ENCODE measurements at places on chromosomes 2 and 18.

- DNase-seq: no peak
These were observed 102.1 kb upstream of the SPHKAP start for GRCh38 chr2:228283491-228284171.

- no peak for DNase-seq
These were observed 76.0 kb downstream of the EMX1 start for GRCh38 chr2:72993147-72993932.

- no peak for DNase-seq
These were observed 311.3 kb downstream of the CELF4 start for GRCh38 chr18:37254236-37254754.

DNA sequence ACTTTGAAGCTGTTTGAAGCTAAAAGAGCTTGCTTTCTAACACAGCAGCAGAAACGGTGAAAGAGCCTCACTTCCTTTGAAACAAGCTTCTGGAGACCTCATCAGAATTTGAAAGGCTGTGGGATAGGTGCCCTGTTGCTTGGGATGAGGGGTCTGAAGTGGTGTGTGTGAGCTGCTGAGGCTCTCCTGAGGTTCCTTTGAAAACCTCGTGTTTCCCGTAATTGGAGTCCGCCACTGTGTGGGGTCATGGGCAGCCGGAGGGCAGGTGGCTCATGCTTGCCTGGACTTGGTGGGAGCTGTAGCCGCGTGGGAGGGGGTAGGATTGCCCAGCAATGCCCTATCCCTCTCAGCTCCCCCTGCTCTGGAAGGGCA, 34.4 kb downstream of the CABLES1 start:
- DNase-seq: no peak

GRCh38 chr2:43132683-43133301, 93.6 kb downstream of the ZFP36L2 start:
- no peak for DNase-seq

- no peak for DNase-seq
These were observed 15.8 kb downstream of the CCNYL1 start for GRCh38 chr2:207727261-207727660.

GRCh38 chr2:23530206-23530908, 145.4 kb downstream of the KLHL29 start:
- no peak for DNase-seq

DNA sequence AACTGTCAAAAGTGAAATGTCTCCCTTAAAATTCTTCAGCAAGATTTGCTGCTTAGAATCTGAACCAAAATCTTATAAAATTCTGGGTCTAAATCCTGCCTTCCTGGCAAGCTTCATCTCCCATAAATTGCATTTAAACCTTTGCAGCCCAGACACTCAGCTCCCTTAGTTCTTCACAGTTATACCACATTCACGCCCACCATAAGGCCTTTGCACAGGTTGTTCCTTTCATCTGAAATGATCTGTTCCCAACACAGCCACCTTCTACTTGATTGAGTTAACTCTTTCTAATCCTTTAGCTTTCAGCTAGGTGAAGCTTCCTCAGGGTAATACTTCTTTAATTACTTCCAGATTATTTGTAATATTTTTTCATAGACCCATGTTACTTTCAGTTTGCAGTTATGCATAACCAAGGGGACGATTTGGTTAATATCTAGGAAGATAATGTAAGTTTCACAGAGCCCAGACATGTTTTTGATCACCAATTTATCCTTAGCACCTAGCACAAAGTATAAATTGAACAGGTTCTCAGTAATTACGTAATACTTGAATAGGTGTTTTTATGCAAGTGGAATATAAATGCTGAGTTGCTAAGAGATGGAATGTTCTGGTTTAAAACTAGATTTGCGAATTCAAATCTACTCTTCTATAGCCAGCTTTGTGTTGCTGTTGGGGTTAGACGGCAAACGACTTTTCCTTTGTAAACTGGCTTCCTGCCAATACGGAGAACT, 779.7 kb upstream of the PKDCC start:
- no peak for DNase-seq

DNA sequence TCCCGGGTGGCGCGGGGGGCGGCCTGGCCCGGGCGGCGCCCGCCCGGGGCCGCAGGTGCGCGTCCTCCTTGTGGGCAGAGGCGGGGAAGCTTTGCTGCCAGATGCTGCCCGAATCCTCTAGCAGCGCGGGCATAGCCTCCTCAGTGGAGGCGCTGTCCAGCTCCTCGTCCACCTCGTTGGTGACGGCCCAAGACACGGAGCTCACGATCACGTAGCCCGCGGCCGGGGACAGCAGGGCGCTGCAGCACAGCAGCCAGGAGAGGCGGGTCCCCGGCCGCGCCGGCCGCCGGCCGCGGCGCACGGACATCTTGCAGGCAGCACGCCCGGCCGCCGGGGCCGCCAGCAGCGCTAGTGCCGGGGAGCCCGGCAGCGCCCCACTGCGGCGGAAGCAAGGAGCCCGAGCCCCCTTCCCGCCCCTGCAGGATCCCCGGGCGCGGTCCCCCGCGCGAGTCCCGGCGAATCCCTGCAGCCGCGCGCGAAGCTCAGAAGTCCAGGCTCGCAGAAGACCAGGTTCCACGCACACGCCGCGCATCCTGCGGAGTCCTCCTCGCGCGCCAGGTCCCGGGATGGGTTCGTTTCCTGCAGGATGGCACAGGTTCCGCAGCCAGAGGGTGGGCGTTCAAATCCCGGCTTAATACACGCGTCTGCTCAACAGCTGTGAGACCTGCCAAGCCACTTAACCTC, at the start of gene CREG2:
Gene CREG2 (minus strand): TSS at position 353 of the 684 bp plus-strand sequence. CDS start 46 bp downstream, at position 307.
- no peak for DNase-seq

DNA sequence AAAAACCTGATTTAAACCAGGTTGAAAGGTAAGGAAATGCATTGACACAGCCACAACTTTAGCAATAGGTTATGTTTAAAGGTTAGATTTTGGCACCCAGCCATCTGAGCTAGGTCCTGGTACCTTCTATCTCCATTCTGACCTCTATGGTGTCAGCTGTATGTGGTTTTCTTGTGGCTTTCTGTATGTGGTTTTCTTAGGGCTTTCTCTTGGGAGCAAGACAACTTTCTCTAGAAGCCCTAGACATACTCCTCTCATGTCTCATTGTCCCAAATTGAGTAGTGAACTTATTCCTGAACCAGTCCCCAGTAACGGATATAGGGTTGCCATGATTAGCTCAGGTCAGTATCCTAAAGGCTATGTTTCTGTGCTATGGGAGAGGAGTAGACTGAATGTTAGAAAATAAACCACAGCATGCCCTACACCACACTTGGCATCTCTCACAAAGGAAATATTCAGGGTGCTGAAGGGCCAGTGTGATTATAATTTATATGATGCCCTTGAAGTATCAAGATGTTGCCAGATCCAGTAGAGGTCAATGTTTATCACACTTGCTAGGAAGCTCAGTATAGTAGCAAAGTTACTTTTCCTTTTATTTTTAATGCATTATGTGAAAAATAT, 176.1 kb downstream of the CAPN13 start:
- no peak for DNase-seq

GRCh38 chr18:9095297-9096006, 7.0 kb upstream of the NDUFV2 start:
- DNase-seq: no peak

GRCh38 chr2:66852953-66853352, 418.0 kb downstream of the MEIS1 start:
- no peak for DNase-seq

GRCh38 chr2:199903111-199903510, 8.0 kb upstream of the C2orf69 start:
- no peak for DNase-seq

- no peak for DNase-seq
These were observed 3.1 kb downstream of the MRPL35 start for GRCh38 chr2:86202336-86202692.

GRCh38 chr2:95323347-95324155, 26.4 kb downstream of the KCNIP3 start:
- no peak for DNase-seq

DNA sequence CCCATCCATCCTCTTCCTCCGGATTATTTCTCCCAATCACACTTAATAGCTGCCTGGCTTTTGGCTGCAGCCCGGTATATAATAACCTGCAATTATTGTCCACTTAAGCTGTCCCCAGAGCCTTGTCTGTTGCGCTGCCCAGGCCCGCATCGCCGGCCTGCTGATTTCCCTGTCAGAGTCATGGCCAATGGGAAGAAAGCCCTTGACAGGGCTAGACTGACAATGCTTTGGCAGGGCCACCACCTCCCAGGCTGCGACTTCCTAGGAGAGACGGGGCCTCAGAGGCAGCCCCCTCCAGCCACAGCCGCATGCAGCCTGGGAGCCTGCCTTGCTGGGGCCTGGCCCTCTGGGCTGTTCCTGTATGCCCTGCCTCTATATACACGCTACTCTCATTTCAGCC, 10.0 kb upstream of the CELF4 start:
- no peak for DNase-seq

DNA sequence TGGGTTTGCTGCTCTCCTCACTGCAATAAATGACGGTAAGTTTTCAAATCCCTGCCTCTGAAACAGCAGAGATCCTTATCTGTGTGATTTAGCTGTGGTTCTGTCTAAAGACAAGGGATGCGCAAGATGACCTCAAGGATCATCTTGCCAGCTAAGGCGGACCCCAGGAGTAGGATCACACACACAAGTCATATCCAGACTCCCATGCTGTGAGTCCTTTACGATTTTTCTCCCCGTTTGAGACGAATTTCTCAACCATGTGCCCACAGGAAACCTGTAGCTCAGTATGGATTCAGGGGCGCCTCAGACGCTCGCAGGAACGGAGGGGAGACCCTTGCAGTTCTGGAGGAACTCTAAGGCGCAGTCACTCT, 11.1 kb upstream of the DCTN1 start:
- DNase-seq: no peak

GRCh38 chr2:67289271-67289670, 107.9 kb upstream of the ETAA1 start:
- no peak for DNase-seq

GRCh38 chr2:241111440-241111805, 9.3 kb upstream of the MTERF4 start:
- DNase-seq: no peak

GRCh38 chr2:29065068-29065811, 9.1 kb downstream of the PCARE start:
- DNase-seq: no peak

- no peak for DNase-seq
These were observed 3.9 kb upstream of the MYL1 start for GRCh38 chr2:210318891-210319290.

- no peak for DNase-seq
These were observed 33.4 kb downstream of the GAREM1 start for GRCh38 chr18:32437100-32437834.

DNA sequence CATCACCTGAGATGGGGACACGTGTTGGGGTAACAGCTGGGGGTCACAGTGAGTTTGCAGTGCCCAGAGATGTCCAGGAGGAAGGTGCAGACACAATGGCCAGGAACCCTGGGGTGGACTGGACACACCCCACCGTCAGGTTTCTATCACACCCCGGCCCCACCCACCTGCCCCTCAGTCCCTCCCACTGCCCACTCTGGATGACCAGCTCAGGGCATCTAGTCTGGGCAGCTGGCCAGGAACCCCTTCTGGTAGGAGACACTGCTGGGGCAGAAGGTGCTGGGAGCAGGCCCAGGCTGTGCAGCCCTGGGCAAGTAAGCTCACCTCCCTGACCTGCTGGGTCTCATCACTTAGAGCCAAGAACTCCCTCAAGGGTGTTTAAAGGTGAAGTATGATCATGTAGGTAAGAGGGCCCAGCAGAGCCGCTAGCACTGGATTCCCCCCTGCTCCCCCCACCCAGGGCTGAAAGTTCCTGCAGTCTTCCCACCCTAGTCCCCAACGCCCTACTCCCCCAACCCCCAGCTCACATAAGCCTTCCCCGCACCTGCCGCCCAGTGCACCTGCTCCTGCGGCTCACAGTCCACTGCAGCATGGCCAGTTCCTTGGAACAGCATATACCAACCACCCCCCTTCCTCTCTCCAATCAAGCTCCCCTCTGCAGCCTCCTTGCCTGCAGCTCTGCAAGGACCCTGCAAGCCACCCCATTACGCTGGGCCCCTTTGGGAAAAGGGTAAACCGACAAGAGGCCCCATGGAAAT, 17.3 kb downstream of the BIN1 start:
- no peak for DNase-seq

GRCh38 chr2:208673631-208674030, 267.0 kb downstream of the PTH2R start:
- no peak for DNase-seq

- no peak for DNase-seq
These were observed 45.5 kb downstream of the TWSG1 start for GRCh38 chr18:9380101-9380500.

DNA sequence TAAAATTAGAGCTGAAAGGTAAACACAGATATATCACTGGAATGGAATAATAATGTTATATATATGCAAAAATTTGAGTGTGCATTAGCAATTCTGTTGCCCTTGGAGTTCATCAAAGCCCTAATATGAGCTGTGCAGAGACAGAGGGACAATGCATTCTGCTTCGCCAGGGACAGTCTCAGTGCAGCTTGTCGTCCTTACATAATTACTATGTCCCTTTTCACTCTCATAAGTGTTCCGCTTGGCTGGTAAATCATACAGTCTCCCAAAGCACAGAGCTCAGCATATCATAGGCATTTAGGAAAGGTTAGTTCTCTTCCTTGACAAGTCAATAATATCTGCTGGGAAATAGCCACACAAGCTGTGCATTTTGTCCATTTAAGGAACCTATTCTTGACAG, 30.7 kb downstream of the MAPK4 start:
- DNase-seq: no peak

DNA sequence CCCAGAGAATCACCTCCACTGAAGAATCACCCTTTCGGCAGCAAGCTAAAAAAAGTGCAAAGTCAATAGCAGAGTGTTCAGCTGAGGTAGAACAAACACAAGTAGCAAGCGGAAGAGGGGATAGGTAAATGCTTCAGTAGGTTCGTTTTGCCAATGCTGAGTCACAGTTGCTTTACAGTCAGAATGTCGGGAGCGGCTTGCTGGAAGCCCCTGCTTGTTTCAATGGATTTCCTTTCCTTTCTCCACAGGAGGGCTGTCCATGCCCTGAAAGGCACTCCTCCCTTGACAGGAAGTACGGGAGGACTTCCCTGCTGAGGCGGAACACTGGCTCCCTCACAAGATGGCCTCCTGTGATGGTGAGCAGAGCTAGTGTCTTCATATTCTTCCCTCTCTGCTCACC, 146.2 kb upstream of the LYPD1 start:
- no peak for DNase-seq

- DNase-seq: no peak
These were observed 409.4 kb upstream of the ETAA1 start for GRCh38 chr2:66987733-66988132.
